Effector CD8-positive, alpha-beta T cell (primary cell): ENCODE measurements at places on chromosomes 16 and 17.

DNA sequence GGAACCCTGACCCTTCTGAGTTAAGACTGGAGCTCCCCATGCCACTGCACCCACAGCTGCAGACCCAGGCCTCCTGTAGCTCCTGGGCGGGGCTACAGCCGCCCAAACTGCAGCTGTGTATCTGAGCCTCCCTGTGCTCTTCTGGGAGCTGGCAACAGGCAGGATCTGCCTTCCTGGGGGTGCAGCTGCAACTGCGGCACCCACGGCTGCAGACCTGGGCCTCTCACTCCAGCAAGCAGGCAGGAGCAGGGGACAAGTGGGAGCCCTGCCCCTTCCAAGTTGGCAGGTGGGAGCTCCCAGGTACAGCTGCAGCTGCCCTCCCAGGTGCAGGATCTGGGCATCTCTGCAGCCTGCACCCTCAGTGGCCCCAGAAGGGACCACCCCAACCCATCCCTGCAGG lies 41.5 kb downstream of the SPACA3 start:
- DNase-seq, result no peak

- no peak for DNase-seq
These were observed 673 bp upstream of the CHD9 start for GRCh38 chr16:53053967-53054669.

- no peak for DNase-seq
These were observed 45.4 kb downstream of the RAP1GAP2 start for GRCh38 chr17:2841606-2842005.

- DNase-seq, result no peak
These were observed 23.7 kb upstream of the BCO1 start for GRCh38 chr16:81214745-81215166.

DNA sequence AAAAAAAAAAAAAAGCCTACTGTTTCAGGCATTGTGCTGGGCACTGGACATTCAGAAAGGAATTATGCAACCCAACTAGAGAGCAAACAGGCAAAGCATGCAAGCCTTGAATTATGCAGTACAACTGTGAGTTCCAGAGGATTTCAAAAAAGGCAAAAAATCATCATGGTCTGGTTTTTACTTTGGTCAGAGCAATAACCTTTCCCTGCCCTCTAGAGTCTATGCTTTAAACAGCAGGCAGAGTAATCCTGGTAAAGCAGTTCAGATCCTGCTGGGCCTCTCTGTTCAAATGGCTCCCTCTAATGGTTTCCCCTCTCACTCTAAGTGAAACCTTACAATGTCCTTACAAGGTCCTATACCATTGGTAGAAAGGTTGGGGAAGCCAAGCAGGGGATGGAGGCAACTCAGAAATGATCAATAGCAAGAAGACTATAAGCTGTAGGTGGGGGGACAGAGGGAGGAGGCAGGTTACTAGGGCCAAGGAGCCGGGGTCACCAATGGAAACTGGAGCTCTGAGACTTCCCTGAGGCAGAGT lies 4.6 kb upstream of the TAF15 start:
- no peak for DNase-seq

GRCh38 chr16:87389245-87389644 lies 2.9 kb upstream of the MAP1LC3B start:
- DNase-seq, result no peak

- DNase-seq, result no peak
These were observed 201.2 kb upstream of the HSBP1 start for GRCh38 chr16:83606486-83607030.

- DNase-seq, result no peak
These were observed 348.6 kb upstream of the ZFHX3 start for GRCh38 chr16:73396556-73396955.

GRCh38 chr17:57605675-57606105 lies 139.4 kb downstream of the CCDC182 start:
- no peak for DNase-seq

DNA sequence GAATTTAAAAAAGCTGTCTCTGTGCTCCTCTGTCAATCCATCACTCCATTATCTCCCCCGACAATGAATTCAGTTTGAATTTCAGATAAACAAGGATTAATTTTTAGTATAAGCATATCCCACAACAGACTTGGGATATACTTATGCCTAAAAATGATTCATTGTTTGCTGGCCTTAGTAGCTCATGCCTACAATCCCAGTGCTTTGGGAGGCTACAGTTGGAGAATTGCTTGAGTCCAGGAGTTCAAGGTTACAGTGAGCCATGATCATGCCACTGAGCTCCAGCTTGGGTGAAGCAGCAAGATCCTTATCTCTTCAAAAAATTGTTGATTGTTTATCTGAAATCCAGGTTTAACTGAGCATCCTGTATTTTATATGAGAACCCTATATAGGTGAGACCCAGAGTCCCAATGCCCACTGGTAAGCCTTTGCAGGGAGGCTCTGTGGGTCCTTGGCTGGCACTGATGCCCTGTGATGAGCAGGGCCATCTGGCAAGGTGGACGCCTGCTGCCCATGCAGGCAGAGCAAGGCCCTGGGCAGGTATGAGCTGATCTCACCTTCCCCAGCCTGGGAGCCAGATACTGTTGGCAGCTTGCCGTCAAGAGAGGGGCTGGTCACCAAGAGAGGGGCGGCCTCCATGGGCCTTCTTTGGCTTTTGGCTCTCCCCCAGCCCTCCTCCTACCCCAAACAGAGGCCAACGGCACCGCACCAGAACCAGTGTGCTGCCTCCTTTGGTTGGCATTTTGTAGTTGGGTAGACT lies 158.7 kb downstream of the SEC14L1 start:
- no peak for DNase-seq

DNA sequence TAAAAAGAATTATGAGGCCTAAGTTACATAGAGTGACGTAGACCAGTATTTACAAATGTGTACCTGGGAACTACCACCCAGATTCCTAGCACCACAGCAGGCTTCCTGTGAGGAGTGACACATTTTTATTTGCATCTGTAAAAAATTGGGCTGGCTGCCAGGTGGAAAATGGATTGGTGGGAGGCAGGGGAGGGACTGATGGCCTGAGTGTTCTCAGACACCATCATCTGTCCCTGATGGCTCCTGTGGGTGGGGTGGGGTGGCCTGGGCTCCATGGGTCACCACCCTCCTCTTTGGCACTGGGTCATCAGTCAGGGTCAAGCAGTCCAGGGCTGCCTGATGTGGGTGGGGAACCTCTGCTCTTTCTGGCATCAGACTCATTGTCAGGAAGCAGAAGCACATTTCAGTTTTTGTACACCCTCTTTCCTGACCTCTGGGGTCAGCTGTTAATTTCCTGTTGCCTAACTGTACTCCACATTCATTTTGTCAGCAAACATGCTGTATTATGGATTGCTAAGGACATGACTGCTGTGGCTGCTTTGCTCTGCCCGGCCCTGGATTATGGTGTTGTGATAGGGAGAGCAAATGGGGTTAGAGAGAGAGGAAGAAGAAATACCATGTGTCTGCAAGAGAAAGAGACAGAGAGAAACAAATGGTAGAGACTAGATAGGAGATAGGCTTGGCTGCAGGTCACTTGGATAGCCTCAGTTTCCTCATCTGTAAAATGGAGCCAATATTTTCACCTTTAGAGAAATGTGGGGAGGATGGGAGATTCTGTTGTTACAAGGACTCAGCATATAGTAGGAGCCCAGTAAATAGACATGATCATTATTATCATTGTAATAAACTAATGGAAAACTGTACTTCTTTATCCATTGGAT lies 11.6 kb upstream of the MFAP4 start:
- no peak for DNase-seq

- no peak for DNase-seq
These were observed 591.1 kb upstream of the C16orf82 start for GRCh38 chr16:26475596-26475995.

GRCh38 chr16:86044881-86045590 lies 146.1 kb downstream of the IRF8 start:
- peak; percentile 24 for DNase-seq
